ENCODE measurements at places on chromosomes 7 and 10.

- no peak for DNase-seq
Measured at GRCh38 chr10:4398602-4399001, 427.4 kb upstream of the AKR1E2 start.

DNA sequence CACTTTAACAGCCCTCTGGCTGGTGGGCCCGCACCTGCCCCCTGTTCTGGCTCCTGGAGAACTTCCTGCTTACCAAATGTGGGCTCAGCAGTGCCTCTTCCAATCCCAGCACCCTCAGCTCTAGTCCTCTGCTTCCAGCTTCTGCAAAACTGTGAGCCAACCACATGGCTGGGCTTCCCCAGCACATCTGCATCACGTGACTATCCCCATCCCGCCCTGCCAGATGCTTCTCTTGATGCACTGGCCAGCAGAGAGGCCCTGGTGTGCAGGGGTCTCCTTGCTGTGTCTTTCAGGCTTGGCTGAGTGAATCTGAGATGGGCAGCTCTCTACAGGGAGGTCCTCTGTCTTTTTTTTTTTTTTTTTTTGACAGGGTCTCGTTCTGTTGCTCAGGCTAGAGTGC, 43.8 kb upstream of the DMBT1 start:
- no peak for DNase-seq

- DNase-seq: no peak
Measured at GRCh38 chr7:1447551-1448244, 11.6 kb downstream of the MICALL2 start.

- peak; percentile 29 for DNase-seq
Measured at GRCh38 chr7:32942415-32943251, 14.6 kb upstream of the FKBP9 start.

- DNase-seq: no peak
Measured at GRCh38 chr10:88245974-88246511, 337.1 kb downstream of the RNLS start.

DNA sequence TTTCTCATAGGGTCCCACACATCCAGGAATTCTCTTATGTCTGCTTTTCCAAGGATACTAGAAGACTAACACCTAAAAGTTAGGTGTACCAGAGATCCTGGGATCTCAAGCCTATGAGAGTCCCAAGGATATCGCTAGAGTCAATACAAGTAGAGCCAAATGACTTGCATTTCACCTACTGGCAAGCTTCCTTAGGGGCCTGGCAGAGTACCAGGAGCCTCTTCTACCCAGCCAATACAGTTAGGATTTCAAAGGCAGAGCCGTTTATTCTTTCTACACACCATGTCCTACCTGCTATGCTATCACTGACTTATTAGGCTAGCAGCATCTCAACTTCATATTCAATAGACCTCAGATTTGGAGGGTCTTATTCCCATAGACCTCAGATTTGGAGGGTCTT, 53.5 kb upstream of the UNC5B start:
- DNase-seq: no peak

GRCh38 chr7:35487841-35488240, 207.1 kb downstream of the HERPUD2 start:
- DNase-seq: no peak

- no peak for DNase-seq
Measured at GRCh38 chr10:14454206-14454605, 123.5 kb upstream of the FRMD4A start.
